ENCODE measurements at places on chromosomes 1 and 21.

DNA sequence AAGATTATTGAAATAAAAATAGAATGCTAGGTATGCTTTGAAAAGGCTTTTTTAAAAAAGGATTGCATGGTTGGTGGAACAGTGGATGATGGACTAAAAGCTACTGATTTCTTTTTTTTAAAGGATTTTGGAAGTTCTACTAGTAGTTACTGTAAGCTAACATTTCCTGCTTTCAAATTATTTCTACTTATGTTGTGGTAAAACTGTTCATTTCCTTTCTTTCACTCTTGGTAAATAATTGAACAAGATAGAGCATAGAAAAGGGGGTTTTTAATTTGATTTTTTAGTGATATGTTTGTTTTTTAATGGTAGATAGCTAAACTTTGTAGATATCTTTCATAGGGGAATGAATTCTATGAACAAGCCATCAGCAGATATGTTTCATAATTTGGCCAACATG, 104.4 kb downstream of the OLFML2B start:
- no peak for DNase-seq

GRCh38 chr1:183289051-183289496, 103.0 kb downstream of the LAMC2 start:
- DNase-seq: no peak

DNA sequence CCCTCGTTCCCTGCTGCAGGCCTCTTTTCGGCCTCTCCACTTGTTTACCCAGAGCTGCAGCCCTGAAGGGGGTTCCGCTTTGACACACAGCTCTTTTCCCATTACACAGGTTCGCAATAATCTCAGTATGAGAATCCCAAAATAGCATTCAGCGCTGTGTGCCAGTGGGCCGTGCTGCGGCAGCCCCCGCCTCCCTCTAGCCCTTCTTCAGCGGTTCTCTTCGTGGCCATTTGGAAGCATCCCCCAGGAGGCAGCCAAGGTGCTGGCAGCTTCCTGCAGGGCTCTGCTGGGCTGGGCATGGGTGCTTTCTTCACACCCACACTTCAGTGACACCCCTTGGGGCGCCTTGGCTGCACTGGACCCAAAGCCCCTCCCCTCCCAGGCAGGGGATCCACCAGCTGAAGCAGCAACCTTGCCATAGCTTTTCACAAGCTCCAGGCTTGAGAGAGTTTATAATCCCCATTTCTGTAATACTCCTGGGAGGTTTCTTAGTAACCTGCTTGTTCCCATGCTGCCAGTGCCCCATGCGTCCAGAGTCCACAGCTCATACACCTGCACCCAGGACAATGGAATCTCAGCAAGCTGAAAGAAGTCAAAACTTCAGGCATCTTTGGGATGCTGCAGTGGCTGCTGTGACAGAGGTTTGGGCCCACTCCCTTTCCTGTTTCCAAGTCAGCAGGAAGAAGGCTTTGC, 8.1 kb downstream of the NCF2 start:
- DNase-seq: no peak

GRCh38 chr1:4595341-4596225, 58.8 kb upstream of the AJAP1 start:
- no peak for DNase-seq

DNA sequence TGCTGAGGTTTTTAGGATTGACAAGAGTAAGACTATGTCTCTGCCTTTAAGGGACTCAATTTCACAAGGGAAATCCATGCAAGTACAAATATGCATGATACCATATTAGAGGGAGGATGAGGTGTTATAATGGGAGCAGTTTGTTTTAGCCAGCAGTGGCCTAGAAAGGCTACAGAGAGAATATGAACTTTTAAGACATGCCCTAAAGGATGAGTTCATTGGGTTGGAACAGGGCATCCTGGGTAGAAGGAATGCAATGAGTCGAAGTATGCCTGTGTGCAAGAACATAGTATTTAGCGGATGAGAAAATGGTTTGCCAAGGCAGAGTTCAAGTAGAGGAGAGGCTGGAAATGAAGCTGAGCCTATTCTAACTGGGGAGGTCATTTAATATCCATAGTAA, 32.6 kb upstream of the LEPR start:
- no peak for DNase-seq

- DNase-seq: no peak
Measured at GRCh38 chr1:17093822-17094393, 25.3 kb downstream of the PADI2 start.

GRCh38 chr1:116513956-116514355, 56.9 kb downstream of the CD58 start:
- DNase-seq: no peak

DNA sequence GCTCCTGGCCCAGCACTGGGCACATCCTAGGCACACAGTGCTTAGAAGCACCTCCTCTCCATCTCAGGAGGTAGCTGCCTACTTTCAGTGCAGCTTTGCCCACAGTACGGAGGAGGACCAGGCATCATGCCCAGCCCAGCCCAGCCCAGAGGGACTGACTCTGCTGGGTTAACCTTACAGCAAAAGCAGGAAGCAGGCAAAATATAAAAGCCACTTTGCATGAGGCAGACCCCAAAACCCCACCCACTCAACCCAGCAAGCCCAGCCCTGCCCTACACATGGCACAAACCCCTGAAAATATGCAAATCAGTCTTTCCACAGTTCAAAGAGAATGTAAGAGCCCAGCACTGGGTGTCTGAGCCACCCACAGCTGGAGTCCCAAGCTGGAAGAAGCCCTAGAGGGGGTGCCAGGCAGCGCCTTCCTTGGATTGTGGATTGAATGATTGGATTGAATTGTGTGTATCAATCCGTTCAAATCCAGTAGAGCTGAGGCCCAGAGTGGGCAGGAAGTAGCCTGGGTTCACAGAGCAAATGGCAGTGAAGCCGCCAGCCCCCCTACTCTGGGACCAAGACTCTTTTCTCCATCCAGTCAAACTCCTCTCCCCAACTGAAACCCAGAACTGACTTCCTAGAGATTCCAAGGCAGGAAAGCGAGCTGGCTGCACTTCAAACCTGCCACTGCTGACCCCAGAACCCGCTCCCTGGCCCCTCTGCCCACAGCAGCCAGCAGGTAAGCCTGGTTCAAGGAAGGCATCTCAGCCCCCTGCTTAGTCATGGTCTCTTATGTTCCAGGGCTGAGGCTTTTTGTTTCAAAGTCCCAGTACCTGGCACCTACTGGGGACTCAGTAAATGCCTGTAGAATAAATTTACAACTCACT, 117.7 kb downstream of the LACTBL1 start:
- no peak for DNase-seq

- DNase-seq: no peak
Measured at GRCh38 chr21:29245104-29245643, 53.5 kb upstream of the BACH1 start.

- DNase-seq: no peak
Measured at GRCh38 chr1:29845910-29846309, 609.6 kb downstream of the PTPRU start.

DNA sequence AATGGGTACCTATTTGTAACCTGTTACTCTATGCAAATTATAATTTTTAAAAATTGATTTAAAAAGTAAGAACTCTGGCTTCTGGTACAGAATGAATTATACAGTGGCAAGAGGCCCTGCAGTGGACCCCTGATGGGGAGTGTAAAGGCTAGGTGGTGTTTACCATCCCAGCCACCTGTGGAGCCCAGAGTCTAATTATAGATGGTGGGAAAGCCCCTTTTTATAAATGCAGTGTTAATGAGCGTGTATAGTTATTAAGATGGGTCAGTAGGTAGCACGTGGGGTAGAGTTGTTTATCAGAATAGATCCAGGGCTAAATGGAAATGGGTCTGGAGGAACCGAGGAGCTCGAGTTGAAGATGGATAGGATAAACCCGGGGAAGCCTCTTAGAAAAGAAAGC, 13.9 kb upstream of the PRELP start:
- DNase-seq: no peak

GRCh38 chr1:206672844-206673758, 11.6 kb upstream of the MAPKAPK2 start:
- DNase-seq: no peak

GRCh38 chr1:61156576-61157467, 74.5 kb downstream of the NFIA start:
- no peak for DNase-seq

- no peak for DNase-seq
Measured at GRCh38 chr1:61238359-61238665, 156.0 kb downstream of the NFIA start.

DNA sequence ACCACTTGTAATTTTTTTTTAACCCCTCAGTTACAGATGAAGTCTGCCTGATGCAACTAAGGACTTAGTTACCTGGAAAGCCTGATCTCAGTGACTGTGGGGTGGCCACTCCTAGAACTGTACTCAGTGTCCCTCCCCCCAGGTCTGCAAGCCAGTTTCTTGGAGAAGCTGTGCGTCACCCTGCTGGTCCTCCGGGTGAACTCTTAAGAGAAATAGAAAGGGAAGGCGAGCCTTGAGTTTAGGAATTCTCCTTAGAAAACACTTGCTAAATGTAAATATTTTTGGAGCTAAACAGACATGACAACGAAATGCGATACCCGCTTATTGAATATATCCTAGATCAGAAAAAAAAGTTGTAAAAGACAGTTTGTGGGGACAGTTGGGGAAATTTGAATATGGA, 730 bp downstream of the SLC16A4 start:
- no peak for DNase-seq

DNA sequence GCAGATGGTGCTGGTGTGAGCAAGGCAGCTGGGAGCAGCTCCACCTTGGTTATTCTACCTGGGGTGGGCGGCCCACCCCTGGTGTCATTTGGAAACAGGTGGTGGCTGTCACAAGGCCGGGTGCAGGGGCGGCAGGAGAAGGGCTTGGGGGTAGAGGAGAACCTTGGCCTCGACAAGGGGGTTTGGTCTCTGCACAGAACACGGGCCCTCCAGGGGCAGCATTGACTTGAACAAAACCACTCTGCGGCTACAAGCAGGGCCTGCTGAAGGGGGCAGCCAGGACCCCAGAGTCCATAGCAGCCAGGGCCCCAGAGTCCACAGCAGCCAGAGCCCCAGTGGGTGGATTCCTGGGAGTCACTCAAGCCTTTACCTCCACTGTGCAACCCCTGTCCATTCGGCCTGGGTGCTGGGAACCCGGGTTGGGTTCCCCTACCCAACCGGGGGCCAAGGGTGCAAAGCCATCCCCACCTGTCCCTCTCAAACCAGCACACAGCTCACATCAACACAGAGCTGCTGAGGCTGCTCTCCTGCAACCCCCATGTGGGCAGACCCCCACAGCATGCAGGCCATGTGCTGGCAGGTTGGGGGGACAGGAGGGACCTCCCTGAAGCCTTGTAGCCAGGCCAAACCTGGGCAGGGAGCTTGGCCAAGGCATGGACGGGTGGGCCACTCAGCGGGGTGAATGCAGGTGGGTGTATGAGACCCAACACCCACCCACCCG, 7.7 kb downstream of the TRIM11 start:
- no peak for DNase-seq

- no peak for DNase-seq
Measured at GRCh38 chr1:93574991-93575390, 106.6 kb downstream of the BCAR3 start.

DNA sequence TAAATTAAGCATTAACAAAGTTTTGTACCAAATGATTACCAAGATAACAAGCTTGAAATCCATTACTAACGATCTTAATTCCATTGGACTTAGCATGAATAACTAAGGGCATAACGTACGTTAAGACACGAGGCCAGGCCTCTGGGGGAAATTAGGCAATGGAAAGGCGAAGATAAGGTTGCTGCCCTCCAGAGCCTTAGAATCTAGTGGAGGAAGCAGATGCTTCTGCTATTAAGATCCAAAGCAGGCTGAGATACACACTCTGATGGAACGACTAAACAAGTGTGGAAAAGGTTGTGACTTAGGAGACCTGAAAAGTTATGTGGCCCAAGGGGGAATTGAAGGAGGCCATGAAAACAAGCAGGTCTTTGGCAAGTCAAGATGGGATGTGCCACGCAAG, 6.0 kb downstream of the AKNAD1 start:
- no peak for DNase-seq

DNA sequence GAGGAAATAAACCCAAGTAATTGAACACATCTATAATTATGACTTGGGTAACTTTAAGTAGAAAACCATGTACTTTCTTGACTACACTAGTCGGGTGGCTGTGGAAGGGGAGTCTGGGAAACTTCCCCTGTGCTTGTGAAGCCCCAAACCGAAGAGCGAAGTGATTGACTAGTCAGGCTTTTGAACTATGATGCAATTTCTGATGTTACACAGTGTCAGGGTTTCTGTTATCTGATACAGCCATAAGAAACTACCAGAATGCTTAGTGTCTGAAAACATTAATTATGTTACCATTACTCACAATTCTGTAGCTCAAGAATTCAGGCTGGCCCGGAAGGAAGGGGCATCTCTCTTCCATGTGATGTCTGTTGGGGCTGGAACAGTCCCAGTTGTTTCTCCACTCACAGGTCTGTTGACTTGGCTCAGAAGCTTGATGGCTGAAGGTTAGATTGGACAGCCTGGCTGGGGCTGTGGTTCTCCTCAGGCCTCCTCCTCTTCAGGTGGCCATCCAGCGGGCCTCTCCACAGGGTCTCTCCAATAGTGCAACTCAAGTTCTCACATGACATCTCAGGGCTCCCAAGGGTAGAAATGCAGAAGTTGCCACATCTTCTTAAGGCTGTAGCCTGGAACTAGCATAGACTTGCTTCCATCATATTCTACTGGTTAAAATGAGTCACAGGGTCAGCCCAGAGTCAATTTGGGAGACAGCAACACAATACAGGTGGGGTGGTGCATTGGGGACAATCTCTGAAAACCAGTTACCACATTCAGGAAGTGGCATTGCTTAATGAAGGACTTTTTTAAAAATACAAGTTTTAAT, 8.3 kb upstream of the C8B start:
- no peak for DNase-seq

DNA sequence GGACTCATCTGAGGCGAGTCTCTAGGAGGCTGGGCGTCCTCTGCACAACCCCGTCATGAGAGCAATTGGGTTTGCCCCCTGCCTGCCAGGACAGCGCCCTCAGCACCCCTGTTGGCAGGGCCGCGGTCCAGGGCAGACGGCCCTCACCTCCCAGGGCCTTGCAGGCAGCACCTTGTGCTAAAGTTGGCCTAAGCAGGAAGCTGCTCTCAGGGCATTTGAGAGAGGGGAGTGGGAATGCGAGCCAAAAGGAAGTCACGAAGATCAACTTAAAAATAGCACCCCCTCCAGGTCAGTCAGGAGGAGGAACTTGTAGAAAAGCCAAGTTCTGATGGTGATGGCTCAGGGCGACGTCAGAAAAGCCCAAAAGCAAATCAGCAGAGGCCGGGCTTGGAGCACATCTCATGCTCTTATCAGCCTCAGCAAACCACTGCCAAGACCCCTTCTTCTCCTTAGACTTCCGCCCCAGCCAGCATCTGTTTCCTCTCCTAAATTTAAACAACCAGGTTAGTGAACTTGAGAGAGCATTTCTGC, 12.6 kb upstream of the ADORA3 start:
- DNase-seq: no peak

- no peak for DNase-seq
Measured at GRCh38 chr1:51070011-51070410, 32.0 kb upstream of the C1orf185 start.

DNA sequence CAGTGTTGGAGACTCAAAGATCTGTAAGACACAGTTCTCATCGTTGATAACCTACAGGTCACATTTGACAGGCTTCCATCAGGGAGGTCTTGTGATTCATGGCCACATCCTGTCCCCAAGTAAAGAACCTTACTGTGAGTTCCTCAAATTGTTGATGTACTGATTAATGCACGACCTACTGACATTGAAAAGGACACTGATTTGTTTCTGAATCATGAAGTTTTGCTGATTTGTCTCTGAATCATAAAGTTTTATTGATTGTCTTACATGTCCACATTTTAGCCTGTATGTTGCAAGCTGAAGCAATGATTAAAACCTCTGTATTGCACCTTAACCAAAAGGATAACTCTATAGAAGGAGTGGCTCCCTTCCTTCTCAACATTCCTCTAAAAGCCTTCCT, 476.3 kb upstream of the RUNX1 start:
- DNase-seq: no peak
